Epithelial cell of esophagus (primary cell): ENCODE measurements at places on chromosomes 7 and 10.
A peak's percentile ranks its signal among the peaks of the same experiment; 100 is the strongest.

GRCh38 chr10:116683821-116684220 lies 58.5 kb downstream of the HSPA12A start:
- DNase-seq = no peak

GRCh38 chr10:35644050-35644950 lies 2.2 kb upstream of the FZD8 start:
- DNase-seq = no peak

DNA sequence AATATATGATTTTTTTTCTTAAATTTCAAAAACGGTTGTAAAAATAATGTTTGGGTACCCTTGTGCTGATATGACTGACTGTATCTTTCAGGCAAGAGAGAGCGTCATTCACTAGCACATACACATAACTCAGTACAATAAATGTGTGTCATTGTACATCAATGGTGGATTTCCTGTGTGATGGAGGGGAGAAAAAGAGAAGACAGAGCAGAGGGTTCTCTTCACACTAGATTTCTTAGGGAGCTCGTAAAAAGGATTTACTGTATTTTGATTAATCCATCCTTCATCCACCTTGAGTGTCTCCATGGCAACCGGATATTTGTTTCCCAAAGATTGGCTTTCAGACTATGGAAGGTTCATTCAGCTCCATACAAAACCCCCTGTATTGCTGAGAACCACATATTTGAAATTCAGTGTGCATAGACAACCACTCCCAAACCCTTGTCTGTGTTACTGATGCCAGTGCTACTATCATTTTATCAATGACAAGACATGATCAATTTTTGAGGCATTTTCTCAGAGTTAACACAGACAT lies 150.6 kb downstream of the AKR1D1 start:
- DNase-seq = no peak

GRCh38 chr10:126425489-126426065 lies 37.3 kb upstream of the ADAM12 start:
- DNase-seq = no peak

GRCh38 chr10:566241-566885 lies 123.1 kb downstream of the DIP2C start:
- DNase-seq = no peak

GRCh38 chr10:80537736-80538480 lies at the start of gene SH2D4B:
TSS of gene SH2D4B (plus strand) at chr10:80537902. CDS start at chr10:80538332, 430 bp downstream.
- DNase-seq = no peak

DNA sequence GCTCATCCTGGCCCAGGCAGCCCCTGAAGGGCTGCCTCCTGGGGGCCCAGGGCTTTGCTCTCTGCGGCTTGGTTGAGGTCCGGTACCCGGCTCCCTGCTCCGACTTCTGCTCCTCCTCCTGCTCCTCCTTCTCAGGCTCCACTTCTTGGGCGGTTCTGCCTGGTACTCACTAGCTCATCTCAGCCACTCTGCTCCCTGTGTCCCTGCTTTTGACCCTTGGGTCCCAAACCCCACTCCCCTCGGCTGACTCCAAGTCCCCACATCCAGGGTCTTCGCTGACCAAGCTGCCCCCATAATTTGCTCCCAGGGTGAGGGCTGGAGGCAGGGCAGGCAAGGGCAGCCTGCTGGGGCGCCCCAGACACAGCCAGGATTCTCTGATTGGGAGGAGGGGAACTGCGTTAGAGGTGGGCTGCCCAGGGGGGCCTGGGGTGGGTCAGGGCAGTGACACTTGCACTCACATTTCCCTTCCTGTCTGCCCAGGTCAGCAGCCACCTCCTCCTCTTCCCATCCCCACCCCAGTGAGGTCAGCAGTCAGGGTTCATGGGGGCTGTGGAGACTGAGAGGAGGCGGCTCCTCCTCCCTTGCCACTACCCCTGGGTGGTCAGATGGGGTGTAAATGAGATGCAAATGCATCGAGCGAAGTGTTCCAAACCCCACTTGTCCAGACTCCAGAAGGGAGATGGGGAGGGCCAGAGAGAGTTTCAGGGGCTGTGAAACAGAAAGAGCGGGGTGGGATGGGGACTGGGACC lies 2.2 kb downstream of the SMARCD3 start:
- DNase-seq = no peak

DNA sequence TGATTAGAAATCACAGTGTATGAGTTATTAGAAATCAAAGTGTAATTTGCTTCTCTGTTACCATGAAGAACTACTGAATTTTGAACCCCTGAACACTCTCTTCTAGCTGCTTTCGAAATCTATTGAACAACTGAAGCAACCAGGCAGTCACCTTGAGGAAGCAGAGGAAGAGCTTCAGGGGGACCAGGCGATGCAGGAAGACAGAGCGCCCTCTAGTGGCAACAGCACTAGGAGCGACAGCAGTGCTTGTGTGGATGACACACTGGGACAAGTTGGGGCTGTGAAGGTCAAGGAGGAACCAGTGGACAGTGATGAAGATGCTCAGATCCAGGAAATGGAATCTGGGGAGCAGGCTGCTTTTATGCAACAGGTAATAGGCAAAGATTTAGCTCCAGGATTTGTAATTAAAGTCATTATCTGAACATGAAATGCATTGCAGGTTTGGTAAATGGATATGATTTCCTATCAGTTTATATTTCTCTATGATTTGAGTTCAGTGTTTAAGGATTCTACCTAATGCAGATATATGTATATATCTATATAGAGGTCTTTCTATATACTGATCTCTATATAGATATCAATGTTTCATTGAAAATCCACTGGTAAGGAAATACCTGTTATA lies 170.7 kb downstream of the HDAC9 start:
- DNase-seq = peak; percentile 83

DNA sequence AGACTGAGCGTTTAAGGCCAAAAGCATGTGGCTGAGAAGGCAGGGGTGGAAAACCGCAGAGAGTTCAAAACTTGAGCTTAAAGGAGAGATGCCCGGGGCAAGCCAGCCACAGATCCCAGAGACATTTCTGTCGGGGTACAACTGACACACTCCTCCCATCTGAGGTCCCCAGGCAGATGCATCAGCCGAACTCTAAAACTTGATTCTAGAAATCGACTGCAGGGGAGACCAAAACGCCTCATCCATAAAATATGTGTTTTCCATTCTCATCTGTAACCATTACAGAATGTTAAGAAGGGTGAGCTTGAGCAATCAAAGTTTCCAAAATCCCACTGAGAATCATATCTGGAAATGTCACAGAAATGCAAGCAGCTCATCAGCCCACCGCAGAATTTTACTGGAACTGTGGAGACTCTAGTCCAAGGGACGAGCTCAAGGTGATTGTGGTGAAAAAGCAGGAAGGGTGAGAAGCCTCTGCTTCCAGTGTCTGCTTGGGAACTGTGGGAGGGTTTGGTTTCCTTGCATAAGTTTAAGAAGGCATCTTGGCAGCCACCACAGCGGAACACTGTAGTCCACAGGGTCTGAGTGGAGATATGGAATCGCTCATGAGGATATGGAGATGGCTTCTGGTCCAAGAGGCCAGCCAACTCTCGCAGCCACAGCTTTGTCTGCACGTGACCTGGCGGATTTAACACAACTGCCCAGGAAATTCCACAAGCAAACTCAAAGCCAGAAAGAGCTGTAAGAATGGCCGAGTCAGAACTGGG lies 249.2 kb downstream of the SFMBT2 start:
- DNase-seq = no peak

DNA sequence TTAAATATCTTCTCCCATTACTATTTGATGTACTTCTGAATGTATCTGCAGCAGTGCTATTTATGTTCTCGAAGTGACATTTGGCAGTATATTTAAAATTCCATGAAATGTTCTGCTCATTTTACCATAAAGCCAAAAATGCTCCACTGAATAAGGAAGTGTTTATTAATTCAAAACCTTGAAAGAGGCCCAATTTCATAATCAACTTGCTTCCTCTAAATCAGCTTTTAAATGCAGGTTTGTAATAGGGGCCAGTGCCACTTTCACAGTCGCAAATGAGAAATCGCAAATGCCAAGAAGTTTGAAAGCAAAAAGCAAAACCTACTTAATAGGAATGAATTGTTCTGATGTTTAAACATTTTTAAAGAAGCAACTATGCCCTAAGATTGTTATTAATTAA lies 11.4 kb downstream of the NHLRC2 start:
- DNase-seq = no peak

DNA sequence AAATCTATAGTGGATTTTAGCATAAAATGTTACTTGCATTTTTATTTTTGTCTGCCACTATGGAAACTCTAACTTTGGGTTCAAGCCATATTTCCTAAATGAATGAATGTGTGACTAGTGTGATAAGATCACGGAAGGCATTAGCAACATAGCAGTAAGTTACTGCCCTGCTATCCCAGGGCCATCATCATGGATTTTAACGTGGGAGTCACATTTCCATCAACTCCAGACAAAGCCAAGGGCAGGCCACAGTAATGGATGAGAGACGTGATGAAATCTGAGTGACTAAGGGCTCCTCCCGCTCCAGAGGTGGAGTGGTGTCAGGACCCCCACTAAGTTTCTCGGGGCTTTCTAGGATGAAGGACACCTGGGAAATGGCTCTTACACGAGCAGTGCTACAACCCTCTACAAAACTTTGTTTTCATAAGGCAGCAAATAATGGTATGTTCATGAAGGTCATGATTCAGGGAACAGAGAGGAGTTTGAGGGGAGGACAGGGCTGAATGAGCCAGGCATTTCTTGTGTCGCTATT lies 34.3 kb downstream of the C10orf120 start:
- no peak for DNase-seq

DNA sequence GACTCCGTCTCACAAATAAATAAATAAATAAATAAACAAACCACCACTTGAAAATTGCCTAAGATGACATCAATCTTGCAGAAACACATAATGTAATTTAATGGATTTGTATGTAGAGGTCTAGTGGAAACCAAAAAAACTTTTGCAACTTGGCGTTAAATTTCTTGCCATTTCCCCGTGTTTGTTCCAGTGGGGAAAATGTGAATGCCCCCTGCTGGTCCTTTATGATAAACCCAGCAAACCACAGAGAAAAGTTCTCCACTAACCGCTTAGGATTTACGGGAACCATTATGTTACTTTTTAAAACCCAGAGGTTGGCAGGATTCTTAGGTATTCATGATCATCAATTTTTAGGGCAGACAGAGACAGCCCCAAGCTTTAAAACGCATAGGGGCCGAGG lies 32.5 kb downstream of the LAMB4 start:
- DNase-seq = peak; percentile 42

DNA sequence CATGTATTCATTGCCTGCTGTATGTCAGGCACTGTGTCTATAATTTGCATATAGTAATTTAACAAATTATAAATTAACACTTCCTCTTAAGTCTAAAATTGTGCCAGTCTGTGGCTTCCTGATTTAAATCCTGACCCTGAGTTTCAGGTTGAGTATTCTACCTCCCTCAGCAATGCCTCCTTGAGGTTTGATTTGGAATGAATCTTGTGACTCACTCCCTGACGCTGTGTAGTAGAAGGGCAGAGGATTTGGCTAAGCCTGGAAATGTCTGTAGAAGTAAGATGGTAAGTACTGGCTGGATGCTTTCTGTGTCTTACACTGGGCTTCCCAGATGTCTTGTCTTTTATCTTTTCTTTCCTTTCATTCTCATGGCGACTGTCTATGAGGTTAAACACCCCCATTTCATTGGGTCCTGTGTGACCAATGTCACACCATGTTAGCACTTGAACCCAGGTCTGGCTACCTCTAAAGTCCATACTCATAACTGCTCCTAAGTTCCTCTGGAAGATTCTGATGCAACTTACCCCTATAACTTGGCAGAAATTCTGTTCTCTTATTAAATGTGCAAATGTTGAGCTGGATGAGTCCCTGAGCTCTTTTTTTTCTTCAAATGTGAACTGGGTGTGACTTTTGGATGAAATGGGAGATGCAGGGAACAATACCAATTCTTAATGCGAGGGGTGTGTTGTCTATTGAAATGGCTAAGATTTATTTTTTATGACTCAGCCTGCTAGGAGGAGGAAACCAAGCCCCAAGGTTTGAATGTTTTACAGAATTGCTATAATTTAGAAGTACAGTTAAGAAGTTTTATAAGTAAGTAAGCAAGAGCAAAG lies 48.5 kb downstream of the PLCE1 start:
- DNase-seq = peak; percentile 69

DNA sequence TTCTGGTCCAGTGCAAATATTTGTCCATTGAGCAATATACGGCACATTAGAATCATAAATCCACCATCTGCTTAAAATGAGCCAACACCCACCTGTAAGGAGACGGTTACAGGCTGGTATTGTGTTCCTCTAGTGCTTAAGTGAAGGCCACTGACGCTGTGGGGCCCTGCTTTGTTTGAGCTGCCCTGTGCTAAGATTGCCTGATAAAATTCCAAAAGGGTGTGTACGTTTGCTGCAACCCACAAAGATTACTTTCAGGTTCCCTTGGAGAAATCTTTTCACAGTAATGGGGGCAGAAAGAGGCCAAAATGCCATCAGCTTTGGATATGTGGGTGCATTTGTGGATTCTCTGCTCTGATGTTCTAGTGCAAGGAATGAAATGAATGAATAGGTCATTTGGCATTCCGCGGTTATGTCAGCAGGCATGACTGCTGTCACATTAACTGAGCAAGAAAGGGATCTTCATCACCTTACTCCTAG lies 34.4 kb downstream of the AGR3 start:
- peak; percentile 45 for DNase-seq

GRCh38 chr10:87816163-87816897 lies 1.7 kb downstream of the ATAD1 start:
- DNase-seq = no peak

DNA sequence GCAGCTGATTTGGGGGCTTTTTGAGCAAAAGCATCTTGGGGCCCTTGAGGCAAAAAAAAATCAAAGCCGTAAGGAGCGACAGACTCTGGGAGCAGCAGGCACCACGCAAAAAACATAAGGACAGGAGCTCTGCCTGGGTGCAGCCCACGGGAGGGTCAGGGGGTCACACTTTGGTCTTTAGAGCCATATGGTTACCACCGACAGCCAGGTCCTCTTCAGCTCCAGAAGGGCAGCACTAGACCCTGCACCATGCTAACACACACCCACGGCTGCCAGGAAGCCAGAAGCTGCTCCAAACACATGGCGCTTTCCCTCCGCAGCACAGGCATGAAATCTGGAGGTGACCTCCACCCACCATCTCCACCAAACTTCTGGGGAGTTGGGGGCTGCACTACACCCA lies 47.1 kb downstream of the RSU1 start:
- DNase-seq = no peak

DNA sequence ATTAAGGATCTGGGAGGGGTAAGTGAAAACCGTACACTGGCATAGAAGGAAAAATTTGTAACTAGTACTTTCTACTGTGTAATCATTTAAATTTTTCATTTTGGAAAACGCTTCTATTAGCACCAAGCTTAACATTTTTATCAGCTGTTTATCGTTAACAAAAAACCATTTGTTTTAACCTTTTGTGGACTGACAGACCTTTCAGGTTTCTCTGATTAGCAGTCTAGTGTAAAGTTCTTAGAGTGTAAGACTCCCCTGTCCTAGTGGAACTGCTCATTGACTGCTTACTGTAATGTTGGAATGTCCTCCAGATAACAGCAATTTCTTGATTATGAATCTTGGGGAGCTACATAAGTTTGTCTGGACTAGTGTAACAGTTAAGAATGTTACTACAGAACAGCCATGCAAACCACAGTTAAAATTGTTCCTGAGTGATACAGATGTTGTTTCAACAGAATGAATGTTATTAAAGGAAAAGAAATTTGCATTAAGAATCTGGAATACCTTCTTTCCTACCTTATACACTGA lies 2.0 kb downstream of the DBF4 start:
- no peak for DNase-seq

GRCh38 chr10:130666215-130666614 lies 530.0 kb downstream of the GLRX3 start:
- no peak for DNase-seq

- DNase-seq = no peak
These were observed 11.0 kb downstream of the CROT start for GRCh38 chr7:87356448-87356847.
